ENCODE measurements at places on chromosomes 12 and 14.

DNA sequence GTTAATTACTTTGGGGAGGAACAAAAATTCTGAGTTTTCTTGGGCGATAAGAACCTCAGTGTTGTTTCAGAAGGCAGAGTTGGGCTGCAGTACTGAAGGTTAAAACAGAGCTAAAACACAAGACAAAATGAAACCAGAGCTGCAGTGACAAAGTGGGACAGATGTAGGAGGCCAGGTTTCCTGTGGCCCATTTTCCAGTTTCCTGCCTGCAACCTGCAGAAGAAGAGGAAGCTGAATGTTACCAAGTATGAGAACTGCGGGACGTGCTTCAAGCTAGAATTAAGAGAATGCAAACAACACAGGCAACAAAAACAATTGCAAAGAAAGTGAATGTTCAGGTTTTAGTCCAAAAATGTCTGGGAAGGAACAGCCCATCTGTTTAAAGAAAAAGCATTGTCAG is 17.8 kb downstream of the ELK3 start:
- no peak for DNase-seq

DNA sequence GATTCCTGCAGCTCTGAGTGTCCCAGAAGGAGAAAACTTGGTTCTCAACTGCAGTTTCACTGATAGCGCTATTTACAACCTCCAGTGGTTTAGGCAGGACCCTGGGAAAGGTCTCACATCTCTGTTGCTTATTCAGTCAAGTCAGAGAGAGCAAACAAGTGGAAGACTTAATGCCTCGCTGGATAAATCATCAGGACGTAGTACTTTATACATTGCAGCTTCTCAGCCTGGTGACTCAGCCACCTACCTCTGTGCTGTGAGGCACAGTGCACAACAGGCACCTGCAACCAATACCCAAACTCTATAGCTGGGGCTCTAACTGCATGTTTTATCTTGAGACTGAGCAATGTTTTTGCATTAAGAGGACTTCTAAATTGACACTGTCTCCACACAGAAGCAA is 379.2 kb upstream of the OR4E1 start:
- no peak for DNase-seq

DNA sequence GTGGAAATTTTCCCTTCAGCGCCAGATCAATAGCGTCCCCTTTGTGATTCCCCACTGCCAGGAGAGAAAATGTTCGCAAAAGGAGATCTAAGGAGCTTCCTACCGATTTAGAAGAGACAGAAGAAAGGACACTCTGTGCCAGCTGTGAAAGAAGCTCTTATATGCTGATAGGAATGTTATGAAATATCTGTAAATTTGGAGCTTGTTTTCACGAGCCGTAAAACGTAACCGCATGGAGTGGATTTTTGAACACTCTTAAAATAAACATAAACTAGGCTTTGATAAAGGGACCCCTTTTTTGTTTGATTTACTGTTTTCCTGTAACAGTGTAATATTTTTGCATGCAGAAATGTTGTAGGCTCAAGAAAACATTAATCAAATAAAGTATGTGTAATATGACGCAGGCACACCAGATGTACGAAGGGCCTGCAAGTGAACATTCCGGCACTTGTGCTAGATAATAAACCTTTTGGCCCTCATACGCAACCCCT is 346.8 kb downstream of the ETNK1 start:
- no peak for DNase-seq

GRCh38 chr12:113777751-113778150 is 188.4 kb downstream of the RBM19 start:
- DNase-seq: no peak
